ENCODE measurements at places on chromosomes 6 and 20.

GRCh38 chr6:99364026-99364425 is 14.6 kb upstream of the FAXC start:
- DNase-seq = no peak

- no peak for DNase-seq
These were observed 79.6 kb downstream of the IPCEF1 start for GRCh38 chr6:154276810-154277628.

GRCh38 chr6:75946146-75946831 is 126.2 kb downstream of the IMPG1 start:
- no peak for DNase-seq

GRCh38 chr6:16277101-16277981 is 39.0 kb downstream of the GMPR start:
- DNase-seq = no peak

DNA sequence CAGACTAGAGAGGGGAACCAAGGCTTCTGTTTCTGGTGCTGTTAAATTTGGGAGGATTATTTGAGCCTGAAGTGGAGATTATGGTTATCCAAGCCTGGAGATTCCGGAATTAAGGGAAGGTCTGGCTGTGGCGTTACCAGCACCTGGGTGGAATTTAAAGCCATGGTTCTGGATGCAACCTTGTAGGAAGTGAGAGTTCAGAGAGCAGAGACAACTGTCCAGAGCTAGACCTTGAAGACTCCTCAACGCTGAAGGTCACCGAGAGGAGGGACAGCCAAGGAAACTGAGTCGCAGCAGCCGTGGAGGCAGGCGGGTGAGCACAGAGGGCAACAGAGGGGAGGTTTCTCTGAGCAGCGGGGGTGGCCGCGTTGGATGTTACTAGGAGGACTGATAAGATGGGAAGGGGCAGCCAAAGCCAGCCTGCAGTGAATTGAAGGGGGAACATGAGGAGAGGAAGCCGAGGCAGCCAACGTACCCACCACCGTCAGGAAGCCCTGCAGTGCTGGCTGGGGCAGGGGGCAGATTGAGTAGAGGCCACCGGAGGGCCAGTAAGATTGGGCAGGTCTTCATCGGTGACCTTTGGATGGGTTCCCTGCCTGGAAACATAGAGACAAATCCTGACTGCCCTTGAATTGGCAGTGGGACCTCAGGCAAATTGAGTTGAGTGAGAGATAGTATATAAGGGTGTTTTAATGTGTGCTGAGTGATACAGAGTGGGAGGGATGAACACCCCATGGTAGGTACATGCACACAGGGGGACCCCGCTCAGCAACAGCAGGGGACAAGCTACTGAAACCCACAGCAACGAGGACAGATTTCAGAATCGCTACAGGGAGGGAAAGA is 90.3 kb downstream of the SNX5 start:
- no peak for DNase-seq

DNA sequence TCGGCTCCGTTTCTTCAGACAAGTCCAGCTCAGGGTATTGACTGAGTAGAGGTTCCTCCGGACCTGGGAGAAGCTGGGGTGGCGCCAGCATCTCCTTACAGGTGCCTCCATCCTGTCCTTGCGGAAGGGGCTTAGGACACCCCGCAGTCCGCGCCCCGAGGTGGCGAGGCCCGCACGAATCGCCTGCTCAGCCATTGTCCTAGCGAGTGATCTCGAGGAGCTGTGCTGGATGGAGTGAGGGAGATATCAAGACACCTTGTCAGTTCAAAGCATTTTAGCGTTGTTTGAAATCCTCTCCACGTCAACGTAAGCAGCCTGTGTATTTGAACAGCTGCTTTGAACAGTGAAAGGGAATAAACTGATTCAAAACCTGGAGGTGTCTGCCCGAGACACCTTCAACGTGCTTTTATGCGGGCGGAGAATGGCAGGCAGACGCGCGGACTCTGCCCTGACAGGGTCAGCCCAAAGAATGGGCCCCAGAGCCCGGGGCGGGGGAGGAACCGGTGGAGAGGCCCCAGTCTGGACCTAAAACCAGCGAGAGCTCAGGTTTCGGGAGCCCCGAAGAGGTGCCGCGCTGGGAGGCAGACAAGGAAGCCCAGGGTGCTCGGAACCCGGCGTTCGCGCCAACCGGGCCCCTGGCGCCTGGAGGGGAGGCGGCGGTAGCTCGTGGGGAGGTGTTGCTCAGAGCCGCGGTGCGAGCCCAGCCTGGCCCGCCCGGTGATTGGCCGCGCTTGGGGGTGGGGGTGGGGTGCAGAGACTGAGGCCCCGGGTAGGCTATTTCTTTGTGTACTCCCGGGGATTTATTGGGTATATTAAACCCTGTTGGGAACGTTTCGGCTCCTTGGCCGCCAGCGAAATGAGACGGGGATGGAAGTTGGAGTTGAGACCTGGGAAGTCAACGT is 3.1 kb upstream of the POU3F2 start:
- no peak for DNase-seq

DNA sequence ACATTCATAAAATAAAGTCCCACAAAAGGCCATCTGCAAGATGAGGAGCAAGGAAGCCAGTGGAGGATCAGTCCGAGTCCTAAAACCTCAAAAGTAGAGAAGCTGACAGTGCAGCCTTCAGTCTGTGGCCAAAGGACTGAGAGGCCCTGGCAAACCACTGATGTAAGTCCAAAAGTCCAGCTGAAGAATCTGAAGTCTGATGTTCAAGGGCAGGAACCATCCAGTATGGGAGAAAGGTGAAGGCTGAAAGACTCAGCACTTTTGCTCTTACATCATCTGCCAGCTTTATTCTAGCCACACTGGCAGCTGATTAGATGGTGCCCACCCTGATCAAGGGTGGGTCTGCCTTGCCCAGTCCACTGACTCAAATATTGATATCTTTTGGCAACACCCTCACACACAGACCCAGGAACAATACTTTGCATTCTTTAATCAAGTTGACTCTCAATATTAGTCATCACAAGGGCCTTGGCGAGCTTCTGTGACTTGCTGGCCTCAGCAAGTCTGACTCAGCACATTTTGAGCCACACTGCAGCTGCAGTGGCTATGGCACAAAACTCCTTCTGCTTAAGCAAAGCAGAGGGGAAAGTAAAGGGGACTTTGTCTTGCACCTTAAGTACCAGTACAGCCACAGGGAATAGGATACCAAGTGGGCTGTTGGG is 1370.3 kb upstream of the CITED2 start:
- no peak for DNase-seq

DNA sequence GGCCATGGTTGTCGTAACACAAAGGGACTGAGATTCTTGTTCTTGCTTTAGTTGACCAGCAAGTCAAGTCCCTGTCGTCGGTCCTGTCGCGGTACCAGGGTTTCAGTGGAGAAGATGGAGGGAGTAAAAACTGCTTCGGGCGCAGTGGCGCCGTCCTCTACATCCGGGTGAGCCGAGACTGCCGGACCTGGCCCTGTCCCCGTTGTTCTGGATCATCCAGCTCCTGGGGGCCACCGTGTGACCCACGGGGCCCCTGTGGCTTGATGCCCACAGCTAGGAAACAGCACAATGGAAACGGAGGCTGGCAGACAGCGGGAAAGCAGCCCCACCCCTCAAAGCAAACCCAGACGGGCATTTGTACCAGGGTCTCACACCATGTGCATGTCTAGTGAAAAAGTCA is 15.0 kb downstream of the MTG2 start:
- no peak for DNase-seq

DNA sequence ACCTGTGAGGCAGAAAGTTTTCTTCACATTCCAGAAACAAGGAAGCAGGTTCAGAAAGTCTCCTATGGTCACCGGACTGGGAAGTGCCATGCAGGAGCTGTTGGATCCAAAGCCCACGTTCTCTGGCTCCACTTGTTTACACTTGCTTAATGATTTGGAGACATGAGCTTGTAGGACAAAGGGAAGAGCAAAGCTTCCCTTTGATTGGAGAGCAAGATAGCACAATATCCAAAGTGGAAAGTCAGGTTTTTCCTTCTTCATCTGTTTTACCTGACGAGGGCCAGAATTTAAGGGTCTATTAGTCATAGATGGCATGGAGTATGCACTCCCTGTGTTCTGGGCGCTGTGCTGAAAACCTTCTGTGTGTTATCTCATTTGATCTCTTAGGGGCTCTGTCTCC is 81.2 kb downstream of the PDE7B start:
- DNase-seq = no peak

- DNase-seq = no peak
These were observed 1.2 kb downstream of the TPD52L1 start for GRCh38 chr6:125154761-125155135.

DNA sequence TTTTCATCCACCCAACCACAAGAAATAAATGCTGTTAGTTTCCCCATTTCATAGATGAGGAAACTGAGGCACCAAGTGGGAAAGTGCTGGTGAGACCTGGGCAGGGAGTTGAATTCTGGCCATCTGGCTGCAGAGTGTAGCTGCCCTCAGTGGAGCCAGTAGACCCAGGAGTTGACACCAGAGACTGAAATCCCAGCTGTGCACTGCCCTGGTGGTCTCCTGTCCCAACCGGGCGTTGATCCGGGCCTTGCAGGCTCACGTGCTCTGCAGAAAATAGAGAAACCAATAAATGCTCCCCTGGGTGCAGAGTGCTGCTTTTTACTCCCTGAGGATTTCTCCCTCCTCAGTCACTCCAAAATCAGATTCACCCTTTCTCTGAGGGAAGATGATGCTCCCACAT is 18.4 kb downstream of the HLA-F start:
- DNase-seq = no peak

- DNase-seq = no peak
These were observed 631 bp downstream of the ULBP2 start for GRCh38 chr6:149942461-149942829.

GRCh38 chr6:163877877-163878639 is 463.5 kb downstream of the QKI start:
- no peak for DNase-seq

GRCh38 chr6:140174524-140174923 is 800.1 kb upstream of the CITED2 start:
- DNase-seq = no peak

- no peak for DNase-seq
These were observed 91.5 kb downstream of the HIVEP2 start for GRCh38 chr6:142853244-142854180.

- DNase-seq = no peak
These were observed 9.9 kb downstream of the VNN1 start for GRCh38 chr6:132703936-132704335.

GRCh38 chr20:34549291-34549928 is 9.1 kb upstream of the MAP1LC3A start:
- DNase-seq = no peak

GRCh38 chr6:9192405-9192909 is 757.1 kb upstream of the SLC35B3 start:
- DNase-seq = no peak

GRCh38 chr6:99492092-99492491 is 23.1 kb downstream of the USP45 start:
- no peak for DNase-seq

DNA sequence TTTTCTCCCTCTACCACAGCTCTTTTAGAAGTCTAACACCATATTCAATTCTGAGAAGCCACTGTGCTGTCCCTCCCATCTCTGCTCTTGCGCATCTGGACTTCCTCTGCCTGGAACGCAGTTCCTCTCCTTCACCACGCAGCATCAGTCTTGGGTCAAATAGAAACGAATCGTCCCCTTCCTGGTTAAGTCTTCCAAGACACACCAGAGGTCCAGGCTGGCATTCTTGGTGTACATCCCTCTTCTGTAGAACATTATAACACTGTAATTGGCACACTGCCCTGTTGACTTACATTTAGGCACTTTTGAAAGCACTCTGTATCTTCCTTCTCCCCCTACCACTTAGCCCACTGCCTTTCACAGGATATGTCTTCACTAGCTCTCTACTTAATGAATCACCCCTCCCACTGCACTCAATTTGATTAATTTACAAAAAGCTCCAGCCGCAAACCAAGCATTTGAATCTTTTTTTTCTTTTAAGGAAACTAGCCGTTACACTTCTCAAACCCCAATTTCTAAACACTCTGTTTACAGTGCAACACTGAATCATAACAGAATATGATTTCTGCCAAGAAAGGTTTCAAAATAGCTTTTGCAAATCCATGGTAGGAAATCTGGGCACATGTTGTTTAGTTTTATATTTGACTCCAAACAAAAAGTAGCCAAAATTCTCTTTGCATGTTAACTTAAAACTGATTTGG is 140.8 kb upstream of the CARMIL1 start:
- DNase-seq = peak; percentile 34

DNA sequence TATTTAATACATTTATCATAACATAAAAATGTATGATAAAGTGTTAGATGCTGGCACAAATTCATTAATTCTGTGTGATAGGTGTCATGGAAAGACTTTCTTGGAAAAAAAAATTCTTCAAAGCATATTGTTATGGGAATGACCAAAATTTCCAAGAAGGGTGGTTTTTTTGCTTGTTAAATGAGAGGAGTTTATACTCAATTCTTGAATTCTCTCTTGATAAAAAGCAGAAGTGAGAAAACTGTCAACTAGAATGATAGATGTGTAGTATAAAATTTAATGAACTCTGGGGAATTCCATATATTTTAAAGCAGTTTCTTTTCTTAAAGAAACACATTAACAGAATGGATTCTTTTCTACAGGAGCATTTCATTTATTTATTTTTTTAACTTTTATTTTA is 62.0 kb upstream of the SNAP91 start:
- no peak for DNase-seq

DNA sequence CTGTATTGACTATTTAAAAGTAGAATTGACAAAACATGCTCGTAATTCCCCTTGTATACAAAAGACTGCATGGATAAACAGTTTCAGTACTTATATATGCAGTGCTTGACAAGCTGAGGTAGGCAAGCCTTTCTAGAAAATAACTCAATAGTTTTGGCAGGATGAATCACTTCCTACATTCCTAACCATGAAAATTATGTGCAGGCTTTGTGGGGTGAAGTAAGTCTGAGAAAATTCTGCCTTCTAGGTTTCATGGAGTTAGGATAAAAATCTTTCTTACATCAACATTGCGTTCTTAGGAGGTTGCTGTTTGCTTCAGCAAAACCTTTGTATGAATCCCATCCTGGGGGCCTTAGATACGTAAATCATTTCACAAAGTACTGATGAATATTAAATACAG is 801.4 kb upstream of the EYS start:
- DNase-seq = no peak

DNA sequence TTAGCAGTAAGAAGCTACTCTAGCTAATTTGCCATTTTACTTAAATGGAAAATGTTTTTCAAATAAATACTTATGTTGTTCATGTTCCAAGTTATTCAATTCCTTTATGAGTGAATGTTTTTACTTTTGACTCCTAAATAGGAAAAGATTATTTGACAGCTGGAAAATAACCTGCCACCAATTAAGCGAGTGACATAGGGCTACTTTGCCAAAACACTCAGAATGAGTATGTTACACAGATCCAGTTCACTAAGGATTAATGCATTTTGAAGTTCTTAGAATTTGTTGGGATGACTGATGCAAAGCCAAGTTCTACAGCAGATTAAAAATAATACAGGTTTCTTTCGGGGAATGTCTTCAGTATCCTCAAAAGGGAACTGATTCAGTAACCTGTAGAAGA is 144.4 kb downstream of the ADGRG6 start:
- DNase-seq = no peak

DNA sequence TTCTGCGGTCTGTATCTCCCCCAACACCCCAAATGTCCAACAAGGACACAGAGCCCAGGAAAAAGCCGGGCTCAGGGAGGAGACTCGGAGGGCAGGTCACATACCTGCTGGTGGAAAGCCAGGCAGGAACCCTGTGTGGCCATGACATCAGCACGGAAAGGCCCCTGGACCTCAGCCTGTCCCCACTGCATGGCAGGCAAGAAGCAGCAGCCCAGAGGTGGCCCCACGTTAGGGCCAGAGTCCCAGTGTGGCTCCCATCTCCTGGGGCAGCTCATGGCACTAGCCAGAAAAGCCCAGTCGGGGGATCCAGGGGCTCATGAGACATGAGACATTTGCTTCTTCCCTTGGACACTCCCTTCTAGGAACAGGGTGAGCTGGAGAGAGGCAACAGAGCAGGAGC is 258.7 kb downstream of the DLL1 start:
- no peak for DNase-seq

- no peak for DNase-seq
These were observed 21.2 kb downstream of the TGM2 start for GRCh38 chr20:38143646-38144554.

All from stimulated activated CD8-positive, alpha-beta memory T cell treated with anti-CD3 and anti-CD28 coated beads, Interleukin-4, amount 100 ng/mL, for 1 hour (primary cell).